Suprapubic skin (tissue), 4 donors: ENCODE measurements at places on chromosomes 1 and 21. TPM values are rescaled to one million over a fixed set of nuclear protein-coding genes. Genes with fewer than 3 reads are reported as not detected.
A peak's percentile ranks its signal among the peaks of the same experiment; 100 is the strongest.

VWA5B1 gene
- total RNA-seq: not detected

OR2L13 gene
- total RNA-seq: not detected

- no peak overlapping the region for H3K4me3 ChIP-seq
- no peaks in the 10 kb centered on the region for H3K27me3 ChIP-seq
- H3K36me3 ChIP-seq: no peaks in the 10 kb centered on the region
These were observed 30.2 kb upstream of the GBP5 start for GRCh38 chr1:89302697-89303332.

GRCh38 chr1:23481026-23481597, 2.9 kb downstream of the ASAP3 start:
- H3K27ac ChIP-seq: no peak overlapping the region
- H3K4me1 ChIP-seq: peaks cover 56% of the 10 kb centered on the region
- H3K36me3 ChIP-seq: no peaks in the 10 kb centered on the region
- DNase-seq: no peak
- no peak overlapping the region for H3K4me3 ChIP-seq
- no peaks in the 10 kb centered on the region for H3K27me3 ChIP-seq

- H3K4me3 ChIP-seq: peak overlapping the region; percentile 83
- no peaks in the 10 kb centered on the region for H3K27me3 ChIP-seq
- H3K36me3 ChIP-seq: no peaks in the 10 kb centered on the region
- peaks cover 34% of the 10 kb centered on the region for H3K4me1 ChIP-seq
These were observed 1.1 kb upstream of the PRXL2B start for GRCh38 chr1:2585318-2586092.
